Stimulated activated CD8-positive, alpha-beta memory T cell treated with anti-CD3 and anti-CD28 coated beads, Interleukin-4, amount 100 ng/mL, for 48 hours (primary cell): ENCODE measurements at places on chromosomes 16 and 17.

GRCh38 chr17:69508814-69509213 is 94.3 kb downstream of the MAP2K6 start:
- DNase-seq: no peak

DNA sequence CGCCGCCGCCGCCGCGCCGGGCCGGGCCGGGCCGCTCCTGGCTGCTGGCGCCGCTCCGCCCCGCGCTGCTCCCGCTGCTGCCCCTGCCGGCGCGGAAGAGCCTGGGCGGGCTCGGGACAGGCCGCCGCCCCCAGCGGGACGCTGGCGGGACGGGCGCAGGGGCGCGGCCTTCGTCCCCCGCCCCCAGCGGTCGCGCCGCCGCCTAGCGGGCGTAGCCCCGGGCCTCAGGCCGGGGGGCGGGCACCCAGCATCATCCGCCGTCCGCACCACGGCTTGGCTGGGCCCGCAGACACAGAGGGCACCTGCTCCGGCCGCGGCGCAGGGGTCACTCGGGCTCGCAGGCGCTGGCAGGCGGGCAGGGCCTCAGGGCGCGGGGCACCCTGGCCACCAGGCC is at the start of gene AMFR:
TSS of gene AMFR (minus strand) at position 107 of the 394 bp plus-strand sequence. CDS start 218 bp downstream, outside the sequence.
- DNase-seq: peak; percentile 69

DNA sequence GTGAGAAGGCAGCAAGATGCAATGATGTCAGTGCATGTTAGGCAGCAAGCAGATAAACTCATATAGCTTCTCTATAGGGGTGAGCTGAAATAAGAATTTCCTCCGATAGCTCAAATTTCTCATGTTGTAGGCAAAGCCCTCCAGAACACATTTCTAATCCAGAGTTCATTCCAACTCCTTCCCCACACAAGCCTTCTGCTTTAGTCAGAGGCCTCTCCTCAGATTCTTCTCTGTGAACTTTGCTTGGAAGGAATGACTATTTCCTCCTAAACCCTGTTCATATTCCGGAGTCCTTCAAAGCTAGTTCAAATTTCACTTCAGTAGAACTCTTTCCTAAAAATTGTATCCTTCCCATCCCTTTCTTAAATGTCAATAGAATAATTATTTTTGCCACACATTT is 144.8 kb downstream of the KCNJ2 start:
- no peak for DNase-seq

GRCh38 chr17:28482551-28483199 is 9.2 kb downstream of the SLC13A2 start:
- DNase-seq: no peak

GRCh38 chr17:56917559-56918296 is 3.9 kb upstream of the TRIM25 start:
- DNase-seq: no peak

- no peak for DNase-seq
Observed at GRCh38 chr16:78364556-78364880, 265.1 kb downstream of the WWOX start.

DNA sequence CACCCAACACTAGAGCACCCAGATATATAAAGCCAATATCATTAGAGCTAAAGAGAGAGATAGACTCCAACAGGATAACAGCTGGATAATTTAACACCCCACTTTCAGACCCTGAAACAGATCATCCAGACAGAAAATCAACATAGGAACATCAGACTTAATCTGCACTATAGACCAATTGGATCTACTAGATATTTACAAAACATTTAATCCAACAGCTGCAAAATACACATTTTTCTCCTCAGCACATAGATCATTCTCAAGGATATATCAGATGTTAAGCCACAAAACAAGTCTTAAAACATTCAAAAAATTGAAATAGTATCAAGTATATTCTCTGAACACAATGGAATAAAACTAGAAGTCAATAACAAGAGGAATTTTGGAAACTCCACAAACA is 4.1 kb upstream of the CCL13 start:
- no peak for DNase-seq

GRCh38 chr16:50133214-50133613 is 19.9 kb upstream of the TENT4B start:
- DNase-seq: no peak

GRCh38 chr16:62135446-62135845 is 99.2 kb upstream of the CDH8 start:
- no peak for DNase-seq

- peak; percentile 94 for DNase-seq
Observed at GRCh38 chr17:42832934-42833766, at the start of gene PSME3. Gene PSME3 (plus strand): TSS chr17:42833397. CDS start chr17:42833632, 235 bp downstream.

DNA sequence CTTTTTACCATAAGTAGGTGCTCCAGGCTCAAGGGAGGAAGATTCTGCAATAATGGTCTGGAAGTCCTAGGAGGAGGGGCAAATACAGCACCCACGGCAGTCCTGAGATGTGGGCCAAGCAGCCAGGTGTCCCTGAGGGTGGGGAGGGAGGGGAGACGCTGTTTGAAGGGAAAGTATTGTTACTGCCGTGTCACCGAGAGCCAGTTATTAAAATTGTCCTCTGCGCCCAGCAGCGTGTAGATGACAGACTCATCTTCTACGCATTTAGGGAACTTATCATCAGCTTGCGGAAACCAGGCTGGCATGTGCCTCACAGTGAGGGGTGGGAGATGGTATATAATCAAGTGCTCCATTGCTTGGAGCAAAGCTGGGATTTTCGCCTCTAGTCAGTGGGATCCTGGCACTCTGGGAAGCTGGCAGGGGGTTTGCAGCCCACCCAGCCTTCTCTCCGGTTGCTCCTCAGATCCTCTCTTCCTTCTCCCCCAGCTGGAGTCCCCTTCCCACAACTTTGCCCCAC is 104.6 kb downstream of the OR1D5 start:
- DNase-seq: no peak

DNA sequence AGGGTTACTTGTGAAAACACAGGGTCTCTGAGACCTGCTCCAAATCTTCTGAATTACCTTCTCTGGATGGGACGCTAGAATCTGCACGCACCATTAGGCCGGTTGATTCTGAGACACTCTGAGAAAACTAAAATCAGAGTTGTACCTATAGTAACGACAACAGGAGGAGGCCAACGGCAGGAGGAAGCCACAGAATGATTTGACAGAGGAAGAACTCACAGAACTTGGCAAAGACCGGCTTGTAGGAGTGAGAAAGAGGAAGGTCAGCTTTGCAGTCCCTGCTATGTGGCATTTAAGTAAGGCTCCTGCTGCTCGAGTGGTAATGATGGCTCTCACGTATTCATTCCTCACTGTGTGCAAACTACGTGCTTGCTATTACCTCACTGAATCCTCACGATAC is 483.0 kb downstream of the TMEM114 start:
- no peak for DNase-seq

DNA sequence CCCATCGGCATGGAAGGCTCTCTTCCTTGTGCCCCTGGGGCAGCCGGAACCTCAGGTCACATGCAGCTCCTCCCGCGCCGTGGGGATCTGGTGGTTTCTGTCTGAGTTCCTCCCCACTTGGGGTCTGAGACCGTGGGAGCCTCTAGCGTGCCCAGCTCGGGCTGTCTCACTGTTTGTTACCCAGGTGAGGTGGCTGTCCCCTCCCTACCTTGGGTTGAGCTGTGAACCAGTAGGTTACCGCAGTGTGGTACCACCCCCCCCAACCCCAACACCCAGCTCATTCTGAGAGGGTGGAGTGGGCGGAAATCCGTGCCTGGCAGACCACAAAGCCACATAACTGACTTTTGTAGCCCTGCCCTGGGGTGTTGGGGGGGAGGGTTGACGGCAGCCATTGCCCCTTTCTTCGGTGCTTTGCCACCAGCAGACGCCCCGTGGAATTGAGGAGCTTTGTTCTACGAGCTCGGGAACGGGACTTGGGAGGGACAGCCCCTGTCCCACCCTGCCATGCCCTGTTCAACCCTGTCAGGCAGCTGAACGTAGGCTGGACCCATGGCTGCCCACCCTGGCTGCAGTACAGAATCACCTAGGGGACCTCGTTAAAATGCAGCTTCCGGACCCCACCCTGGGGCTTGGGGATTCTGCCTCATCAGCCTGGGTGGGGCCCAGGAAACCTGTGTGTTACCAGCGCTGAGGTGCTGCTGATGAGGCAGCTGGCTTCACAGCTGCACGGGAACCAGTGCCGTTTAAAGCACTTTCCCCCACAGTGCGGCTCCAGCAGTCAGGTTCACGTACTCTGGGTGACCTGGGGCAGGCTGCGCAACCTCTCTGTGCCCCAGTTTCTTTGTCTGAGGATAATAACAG is 18.5 kb downstream of the RAP1GAP2 start:
- peak; percentile 90 for DNase-seq

DNA sequence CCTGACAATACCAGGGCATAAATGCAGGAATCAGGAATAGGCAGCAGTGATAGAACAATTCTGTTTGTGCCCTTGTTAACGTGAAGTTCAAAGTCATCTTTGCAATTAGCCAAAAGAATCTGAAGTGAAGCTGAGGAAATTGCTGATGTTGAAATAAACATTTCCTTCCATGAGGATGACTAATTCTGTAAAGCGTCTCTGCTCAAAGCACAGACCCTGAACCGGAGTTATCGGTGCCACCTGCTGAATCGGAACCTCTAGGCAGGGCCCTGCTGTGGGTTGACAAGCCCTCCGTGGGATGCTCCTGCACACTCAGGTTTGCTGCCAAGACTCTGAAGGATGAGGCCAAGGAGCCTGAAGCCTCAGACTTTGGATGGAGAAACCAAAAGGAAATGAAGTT is 37.0 kb upstream of the CDH1 start:
- no peak for DNase-seq
